NAMALWA (cell line): ENCODE measurements at places on chromosomes 3 and 15.

- no peak for DNase-seq
These were observed 82.4 kb downstream of the WWTR1 start for GRCh38 chr3:149575213-149575960.

- DNase-seq = no peak
These were observed 108.8 kb upstream of the HACD2 start for GRCh38 chr3:123693584-123694190.

- DNase-seq = no peak
These were observed 60.0 kb downstream of the MLH1 start for GRCh38 chr3:37053337-37053736.

GRCh38 chr15:61116825-61117224, 112.3 kb downstream of the RORA start:
- no peak for DNase-seq

- DNase-seq = no peak
These were observed 50.3 kb upstream of the SPRED1 start for GRCh38 chr15:38202361-38202760.

DNA sequence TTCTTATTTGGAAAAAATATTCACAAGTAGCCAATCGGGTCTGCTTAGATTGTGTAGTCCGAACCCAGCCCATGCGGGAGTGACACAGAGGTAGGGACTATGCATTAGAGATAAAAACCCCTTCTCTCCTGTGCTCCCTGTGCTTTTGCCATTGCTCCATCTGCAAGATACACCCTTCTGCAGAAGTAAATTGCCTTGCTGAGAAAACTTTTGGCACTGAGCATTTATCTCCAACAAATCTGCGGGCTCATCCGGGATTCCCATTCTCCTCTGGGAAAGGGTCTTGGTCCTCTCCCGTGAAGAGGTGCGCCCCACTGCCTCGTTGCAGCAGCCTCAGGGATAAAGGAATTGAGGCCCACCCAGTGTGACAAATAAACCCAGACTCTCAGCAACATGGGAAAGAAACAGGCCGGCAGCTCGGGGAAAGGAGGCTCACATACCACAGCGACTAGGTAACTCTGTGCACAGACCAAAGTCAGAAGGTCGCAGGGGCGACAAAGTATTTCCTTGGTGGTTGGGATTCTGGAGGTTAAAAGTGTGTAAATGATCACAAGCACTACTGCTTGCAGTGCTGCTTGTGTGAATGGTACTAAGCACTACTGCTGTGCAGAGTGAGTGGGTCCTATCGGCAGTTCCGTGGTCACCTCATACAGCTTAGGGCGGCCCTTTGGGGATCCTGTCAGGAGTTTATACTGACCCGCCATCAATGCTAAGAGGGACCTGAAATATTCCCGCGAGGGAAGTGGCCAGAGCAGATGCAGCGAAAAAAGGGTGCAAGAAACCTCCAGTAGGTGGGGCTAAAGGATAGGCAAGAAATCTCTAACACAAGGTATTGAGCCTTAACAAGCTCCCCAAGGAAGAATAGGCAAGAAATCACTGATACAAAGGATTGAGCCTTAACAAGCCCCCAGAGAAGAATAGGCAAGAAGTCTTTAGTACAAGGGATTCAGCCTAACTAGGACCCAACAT, 54.3 kb downstream of the GSK3B start:
- peak; percentile 48 for DNase-seq

GRCh38 chr3:141456301-141456625, 30.6 kb upstream of the RASA2 start:
- DNase-seq = no peak

GRCh38 chr3:126538316-126538715, 14.4 kb downstream of the CHST13 start:
- no peak for DNase-seq

- peak; percentile 61 for DNase-seq
These were observed 165.1 kb downstream of the PPM1L start for GRCh38 chr3:160921020-160921635.

- DNase-seq = no peak
These were observed 219.3 kb upstream of the KBTBD8 start for GRCh38 chr3:66778777-66779176.

DNA sequence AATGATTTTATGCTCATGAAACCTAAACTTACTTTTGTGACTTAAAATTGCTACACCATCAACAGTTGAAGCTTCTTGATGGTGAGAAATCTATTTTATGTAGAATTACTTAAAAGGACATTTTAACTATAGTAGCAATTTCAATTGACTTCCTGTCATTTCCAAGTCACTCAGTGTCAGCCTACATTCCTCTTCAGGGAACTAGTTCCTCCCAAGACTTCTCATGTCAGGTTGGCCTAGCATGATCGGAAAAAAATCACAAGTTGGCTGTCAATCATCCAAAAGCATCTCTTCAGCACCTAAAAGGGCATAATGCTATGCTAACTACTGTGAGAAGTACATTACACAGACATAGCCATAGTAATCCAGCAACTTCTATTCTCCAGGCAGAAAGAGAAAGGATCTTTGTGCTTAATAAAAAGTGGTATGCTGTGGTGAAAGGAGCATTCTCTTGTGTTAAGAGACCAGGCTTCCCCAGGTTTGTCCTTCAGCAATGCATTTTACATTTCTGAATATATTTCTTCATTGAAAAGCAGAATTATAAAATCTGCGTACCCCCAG, 893.7 kb downstream of the AGBL1 start:
- no peak for DNase-seq

GRCh38 chr15:92819278-92820235, 80.6 kb upstream of the CHD2 start:
- DNase-seq = no peak

DNA sequence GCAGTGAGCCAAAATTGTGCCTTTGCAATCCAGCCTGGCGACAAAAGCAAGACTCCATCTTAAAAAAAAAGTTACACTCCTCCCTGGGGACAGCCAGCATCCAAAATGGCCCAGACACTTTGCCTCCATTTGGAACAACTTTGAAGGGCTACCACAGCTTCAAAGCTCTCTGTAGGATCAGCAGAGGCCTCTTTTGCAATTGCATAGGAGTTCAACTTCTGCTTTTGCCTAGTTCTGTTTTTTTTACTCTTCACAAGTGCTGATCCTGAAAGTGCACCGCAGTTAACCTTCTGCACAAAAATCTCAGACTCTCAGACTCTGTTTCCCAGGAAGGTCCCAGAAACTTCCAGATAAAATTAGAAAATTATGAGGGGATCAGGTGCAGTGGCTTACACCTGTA, 25.2 kb upstream of the SLC4A7 start:
- no peak for DNase-seq

GRCh38 chr3:54986294-54986693, 58.4 kb upstream of the LRTM1 start:
- DNase-seq = no peak

DNA sequence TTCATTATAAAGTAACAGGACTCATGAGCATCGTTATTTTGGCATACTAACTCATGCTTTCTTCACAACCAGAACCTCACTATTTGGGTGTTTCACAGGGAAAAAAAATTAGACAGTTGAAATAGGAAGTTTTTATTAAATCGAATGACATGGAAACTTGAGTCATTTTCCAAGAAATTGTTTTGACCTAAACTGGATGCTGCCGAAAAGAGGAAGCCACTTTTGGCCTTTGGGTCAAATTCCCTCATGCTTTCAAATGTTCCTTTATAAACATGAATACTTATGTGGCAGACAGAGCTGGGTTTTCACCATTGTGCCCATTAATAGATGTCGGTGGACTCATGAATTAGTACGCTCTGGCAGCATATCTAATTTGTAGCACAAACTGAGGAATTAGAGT, 224.9 kb downstream of the MCTP2 start:
- DNase-seq = no peak

- no peak for DNase-seq
These were observed at the start of gene SLCO2A1 for GRCh38 chr3:134029734-134030378. SLCO2A1 (minus strand) TSS chr3:134029925; CDS start chr3:134029802, 123 bp downstream.

- no peak for DNase-seq
These were observed 301.2 kb downstream of the OXSM start for GRCh38 chr3:26091096-26091495.

GRCh38 chr15:96448923-96449322, 118.4 kb downstream of the NR2F2 start:
- no peak for DNase-seq

GRCh38 chr3:197956626-197956988, 3.4 kb upstream of the LMLN start:
- DNase-seq = peak; percentile 38

- no peak for DNase-seq
These were observed 255.4 kb upstream of the UBE2E1 start for GRCh38 chr3:23550402-23550801.

GRCh38 chr3:136733317-136733833, 18.8 kb downstream of the STAG1 start:
- no peak for DNase-seq

DNA sequence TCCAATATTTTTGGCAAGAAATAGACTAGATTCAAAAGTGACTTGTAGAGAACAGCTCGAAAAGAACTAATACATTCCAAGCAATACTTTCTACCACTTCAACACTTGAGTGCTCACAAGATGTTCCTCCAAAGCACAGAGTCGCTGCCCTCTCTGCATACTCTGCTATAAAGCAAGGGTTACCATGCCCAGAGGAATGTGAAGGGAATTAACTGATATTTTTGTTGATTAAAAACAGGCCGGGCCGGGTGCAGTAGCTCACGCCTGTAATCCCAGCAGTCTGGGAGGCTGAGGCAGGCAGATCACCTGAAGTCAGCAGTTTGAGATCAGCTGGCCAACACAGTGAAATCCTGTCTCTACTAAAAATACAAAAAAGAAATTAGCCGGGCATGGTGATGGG, 57.6 kb upstream of the CSPG5 start:
- DNase-seq = no peak

GRCh38 chr3:39210078-39210477, 17.7 kb upstream of the XIRP1 start:
- DNase-seq = no peak
